ENCODE measurements at places on chromosomes 6 and 20.
A peak's percentile ranks its signal among the peaks of the same experiment; 100 is the strongest.

GRCh38 chr6:147834084-147834776 is 325.7 kb downstream of the SAMD5 start:
- no peak for DNase-seq

GRCh38 chr6:118770835-118771234 is 119.4 kb upstream of the CEP85L start:
- DNase-seq = peak; percentile 40

GRCh38 chr6:150928882-150929281 is 63.4 kb downstream of the MTHFD1L start:
- no peak for DNase-seq

DNA sequence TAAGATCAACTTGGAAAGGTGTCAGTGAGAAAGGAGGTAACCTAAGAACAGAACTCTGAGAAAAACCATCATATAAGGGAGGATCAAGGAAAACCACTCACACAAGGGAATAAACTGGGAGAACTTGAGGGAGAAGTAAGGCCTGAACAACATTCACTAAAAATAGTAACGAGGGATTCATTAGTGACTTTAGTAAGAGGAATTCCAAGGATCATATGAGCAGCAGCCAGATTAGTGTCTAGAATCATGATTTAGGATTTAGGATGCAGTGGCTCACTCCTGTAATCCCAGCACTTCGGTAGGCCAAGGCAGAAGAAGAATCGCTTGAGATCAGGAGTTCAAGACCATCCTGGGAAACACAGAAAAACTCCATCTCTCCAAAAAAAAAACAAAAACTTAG is 376.5 kb upstream of the MARCKS start:
- no peak for DNase-seq

- DNase-seq = no peak
Observed at GRCh38 chr20:34978092-34978744, 22.6 kb downstream of the MYH7B start.

GRCh38 chr6:159249128-159249527 is 79.9 kb downstream of the FNDC1 start:
- no peak for DNase-seq

- DNase-seq = no peak
Observed at GRCh38 chr6:130848945-130849344, 21.7 kb downstream of the SMLR1 start.

DNA sequence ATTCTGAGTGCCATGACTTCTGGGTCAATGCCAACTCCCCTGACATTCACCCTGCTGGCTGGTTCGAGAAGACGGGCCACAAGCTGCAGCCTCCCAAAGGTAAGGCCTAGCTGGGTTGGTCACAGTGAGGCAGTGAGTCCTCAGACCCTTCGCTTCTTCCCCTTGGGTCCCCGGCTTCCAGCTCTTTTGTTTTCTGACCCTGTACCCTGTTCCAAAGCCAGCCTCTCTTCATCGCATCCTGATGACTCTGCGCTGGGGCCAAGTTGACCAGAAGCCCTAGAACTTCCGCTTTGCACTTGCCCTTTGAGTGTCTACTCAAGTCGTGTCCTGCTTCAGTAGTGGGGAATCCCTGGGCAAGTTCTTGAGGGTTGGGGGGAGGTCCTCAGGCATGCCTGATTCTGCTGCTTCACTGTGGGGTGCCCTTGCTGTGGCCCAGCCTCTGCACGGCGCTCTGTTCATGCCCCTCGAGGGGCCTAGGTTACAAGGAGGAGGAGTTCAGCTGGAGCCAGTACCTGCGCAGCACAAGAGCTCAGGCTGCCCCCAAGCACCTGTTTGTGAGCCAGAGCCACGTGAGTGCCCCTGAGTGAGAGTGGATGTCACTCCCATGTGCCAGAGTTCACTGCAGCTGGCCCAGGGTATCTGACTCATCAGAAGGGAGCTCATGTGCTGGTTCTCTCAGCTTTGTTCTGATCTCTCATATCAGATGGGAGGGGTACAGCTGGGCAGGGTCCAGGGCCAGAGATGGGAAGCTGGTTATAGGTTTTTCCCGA is 23.0 kb downstream of the L3MBTL1 start:
- DNase-seq = no peak

GRCh38 chr6:12958052-12958706 is 241.6 kb downstream of the PHACTR1 start:
- DNase-seq = no peak

- no peak for DNase-seq
Observed at GRCh38 chr6:1729133-1729749, 119.5 kb downstream of the FOXC1 start.

DNA sequence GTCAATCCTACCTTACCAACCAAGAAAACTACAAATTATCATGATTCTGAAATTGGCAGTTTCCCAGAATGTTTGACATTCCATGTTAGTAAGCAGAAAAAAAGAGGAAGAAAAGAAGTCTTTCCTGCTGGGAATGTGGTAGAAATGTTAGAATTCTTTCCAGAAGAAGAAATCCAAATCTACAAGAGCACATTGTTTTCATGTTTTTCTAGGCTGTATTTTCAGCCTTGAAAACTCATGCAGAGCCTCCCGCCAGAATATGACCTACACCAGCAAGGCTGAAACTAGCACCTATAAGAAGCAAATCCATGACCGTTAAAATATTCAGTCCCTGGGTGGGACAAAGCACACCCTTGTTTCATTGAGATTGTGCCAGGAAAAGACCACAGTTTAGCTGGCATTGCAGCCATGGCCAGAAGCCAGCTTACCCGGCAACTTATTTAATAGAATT is 259.4 kb downstream of the GJA1 start:
- no peak for DNase-seq

DNA sequence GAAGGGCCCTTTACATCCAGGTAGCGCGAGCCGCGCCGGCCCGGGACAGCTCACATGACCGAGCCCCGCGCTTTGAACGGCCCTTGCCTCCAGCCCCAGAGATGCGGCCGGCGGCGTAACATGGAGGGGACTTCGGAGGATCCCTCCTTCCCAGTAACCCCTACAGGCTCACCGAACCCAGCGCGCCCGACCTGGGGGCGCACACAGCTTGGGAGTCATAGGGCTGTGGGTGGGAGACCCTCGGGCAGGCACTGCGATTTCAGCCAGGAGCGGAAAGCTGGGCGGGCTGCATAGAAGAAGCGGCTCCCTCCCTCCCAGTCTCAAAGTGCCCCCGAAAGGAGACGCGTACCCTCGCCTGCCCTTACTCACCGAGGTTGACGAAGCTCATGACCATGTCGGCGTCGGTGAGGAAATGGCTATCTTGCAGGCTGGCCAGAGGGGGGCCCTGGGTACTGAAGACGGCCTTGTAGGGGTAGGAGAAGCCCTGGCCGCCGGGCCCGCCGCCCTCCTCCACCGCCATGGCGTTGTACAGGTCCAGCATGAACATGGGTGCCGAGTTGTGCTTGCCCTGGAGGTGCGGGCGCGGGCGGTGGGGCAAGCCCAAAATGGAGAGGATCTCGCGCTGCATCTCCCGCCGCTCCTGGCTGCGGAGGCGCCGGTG is 975 bp downstream of the BMP7 start:
- no peak for DNase-seq

DNA sequence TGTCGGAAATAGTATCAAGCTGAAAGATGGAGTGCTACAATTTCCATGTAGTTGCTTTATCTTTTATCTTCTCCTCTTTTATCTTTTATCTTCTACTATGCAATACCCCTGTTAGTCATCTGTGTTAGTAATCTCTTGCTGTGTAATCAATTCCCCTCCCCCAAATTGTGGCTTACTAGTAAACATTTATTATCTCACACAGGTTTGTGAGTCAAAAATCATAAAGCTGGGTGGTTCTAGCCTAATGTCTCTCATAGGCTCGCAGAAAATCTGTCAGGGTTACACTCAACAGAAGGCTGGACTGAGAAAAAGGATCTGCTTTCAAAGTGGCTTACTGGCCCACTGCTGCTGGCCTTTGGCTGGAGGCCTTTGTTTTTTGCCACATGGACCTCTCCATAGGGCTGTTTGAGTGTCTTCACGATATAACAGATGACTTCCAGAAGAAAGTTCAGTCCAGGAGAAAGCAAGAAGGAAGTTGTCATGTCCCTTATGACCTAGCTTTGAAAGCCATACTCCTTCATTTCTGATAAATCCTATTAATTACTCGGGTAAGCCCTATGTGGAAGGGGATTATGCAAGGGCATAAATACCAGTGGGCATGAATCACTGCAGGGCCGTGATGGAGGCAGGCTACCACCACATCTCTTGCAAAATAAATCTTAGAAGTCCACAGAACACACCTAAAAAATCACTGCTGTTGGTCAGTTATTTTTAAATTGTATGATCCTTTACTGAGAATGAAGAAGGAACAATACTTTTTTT is 24.5 kb upstream of the PTCHD4 start:
- no peak for DNase-seq

DNA sequence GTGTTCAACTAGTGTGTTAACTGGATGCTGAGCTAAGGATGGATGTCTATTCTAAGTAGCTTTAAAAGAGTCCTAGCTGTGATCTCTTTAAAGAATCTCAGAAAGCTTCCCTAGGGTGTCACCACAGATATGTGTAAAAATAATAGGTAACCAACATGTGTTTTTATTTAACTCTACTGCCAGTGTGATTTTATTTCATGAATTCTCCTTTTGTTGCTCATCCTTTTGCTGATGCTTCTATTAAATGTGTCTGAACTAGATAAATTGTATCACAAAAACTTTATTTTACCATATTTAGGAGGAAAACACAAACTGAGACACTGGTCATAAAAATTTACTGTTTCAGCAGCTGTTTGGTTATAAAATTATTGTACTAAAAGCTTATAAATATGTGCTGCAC is 809.4 kb upstream of the CITED2 start:
- DNase-seq = no peak

DNA sequence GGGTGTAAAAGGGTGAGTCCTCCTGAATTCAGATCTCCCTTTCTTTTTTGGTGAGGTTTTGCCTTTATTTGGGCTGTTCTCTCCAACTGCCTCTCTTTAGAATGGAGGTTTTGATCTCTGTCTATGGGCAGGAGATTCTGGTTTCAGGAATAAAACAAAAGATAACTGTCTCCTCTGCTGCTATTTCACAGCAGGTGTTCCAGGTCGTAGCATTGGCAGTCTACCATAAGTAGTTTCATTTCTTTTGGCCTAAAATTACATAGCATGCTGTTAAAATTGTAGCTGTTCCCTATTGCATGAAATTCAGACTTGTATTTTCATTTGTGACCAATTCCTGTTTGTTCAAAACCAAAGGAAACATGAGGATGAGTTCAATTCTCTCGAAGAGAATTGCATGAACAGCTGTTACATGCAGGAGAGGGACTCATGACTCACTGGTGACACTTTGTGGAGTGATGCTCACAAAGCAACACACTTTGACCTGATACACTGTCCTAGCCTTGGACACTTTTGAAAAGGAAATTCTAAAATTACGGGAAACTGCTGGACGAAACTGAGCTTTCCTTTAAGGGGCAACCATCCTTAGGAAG is 76.8 kb upstream of the SIRPG start:
- no peak for DNase-seq

Measured in NCI-H1092 treated with DMSO at 0.1 percent for 48 hours (cell line).